ENCODE measurements at places on chromosomes 12 and 14.
A peak's percentile ranks its signal among the peaks of the same experiment; 100 is the strongest.

DNA sequence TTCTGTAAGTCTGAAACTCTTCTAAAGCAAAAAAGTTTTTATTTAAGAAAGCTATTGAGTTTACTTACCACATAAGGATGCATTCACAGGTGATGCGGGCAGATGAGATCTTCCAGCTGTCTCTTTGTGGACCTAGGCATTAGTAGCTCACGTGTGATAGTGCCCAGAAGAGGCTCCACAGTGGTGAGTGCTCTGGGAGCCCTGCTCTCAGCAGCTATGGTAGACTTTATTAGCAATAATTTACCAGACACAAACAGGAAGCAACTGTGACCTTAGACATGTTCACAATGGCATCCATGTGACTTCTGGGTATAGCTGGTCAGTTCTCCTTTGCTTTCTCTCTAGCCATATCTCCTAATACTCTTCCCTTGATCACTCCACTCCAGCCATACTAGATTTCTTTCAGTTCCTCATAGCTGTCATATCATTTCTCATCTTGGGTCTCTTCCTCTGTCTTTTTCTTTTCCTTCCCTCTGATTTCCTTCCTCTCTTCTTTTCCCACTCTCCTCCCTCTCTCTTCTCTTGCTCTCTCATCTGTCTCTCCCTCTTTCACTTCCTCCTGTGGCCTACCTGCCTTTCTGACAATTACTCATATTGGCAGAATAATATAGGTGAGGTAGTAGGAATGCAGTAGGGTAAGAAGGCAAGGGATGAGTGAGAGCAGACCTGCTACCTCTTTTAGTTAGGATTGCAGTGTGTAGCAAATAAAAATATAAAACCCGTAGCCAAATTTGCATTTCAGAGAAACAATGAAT, 75.2 kb upstream of the SCAF11 start:
- DNase-seq, result no peak

GRCh38 chr12:64212119-64212746, 9.9 kb downstream of the KICS2 start:
- DNase-seq, result no peak

- DNase-seq, result no peak
These were observed 48.7 kb upstream of the CNTN1 start for GRCh38 chr12:40643506-40643905.

GRCh38 chr12:55696141-55696540, 11.6 kb downstream of the ITGA7 start:
- no peak for DNase-seq

- no peak for DNase-seq
These were observed 144.0 kb downstream of the ADAMTS20 start for GRCh38 chr12:43407816-43408645.

DNA sequence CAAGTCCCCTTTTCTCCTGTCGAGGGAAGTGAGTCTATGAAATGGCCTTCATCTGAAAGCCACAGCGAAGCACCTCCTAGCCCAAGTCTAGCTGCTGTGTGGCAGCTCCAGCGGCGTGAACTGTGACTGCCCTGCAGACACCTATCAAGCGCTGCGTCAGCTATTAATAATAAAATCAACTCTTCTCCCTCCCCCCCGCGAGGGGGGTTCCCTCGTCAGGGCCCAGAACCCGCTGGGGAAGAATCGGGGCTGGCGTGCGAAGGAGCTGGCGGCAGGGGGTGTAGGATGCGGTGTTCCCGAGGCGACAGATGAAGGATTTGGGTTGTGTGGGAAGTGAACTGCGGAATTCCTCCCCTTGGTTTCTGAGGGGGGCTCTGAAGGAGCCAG, 662 bp upstream of the ATP2A2 start:
- peak; percentile 76 for DNase-seq

GRCh38 chr14:90839024-90839888, 23.0 kb upstream of the TTC7B start:
- DNase-seq, result no peak

GRCh38 chr14:40074169-40074568, 641.9 kb upstream of the FBXO33 start:
- DNase-seq, result no peak

- no peak for DNase-seq
These were observed 106.0 kb downstream of the BRMS1L start for GRCh38 chr14:35932136-35932535.

DNA sequence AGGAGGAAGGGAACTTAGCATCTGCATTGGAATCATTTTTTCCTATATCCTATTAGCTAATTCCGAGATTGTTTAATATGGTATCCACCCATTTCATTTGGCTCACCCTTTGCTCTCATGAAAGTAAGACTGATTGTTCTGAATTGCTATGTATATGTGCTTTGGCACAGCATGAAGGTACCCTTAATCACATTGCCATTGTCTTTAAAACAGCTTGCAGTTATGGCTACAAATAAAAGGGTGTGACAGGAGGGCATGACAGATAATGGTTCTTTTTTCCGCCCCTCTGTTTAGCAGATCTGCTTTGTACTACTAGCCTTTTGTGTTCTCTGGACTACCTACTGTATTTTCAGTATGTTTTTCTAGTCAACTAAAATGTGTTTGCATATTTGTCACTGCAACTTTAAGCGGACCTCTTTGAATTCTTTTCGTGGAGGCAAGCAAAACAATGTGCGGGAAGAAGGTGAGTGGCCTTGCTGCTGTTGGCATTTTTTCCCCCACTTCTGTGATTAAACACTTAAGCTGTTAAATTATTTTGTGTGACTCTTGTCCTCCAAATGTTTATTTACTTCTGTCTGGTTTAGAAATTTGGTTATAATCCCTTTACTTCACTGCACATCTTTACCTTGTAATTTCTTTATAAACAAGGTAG, 35.8 kb downstream of the FBXO34 start:
- no peak for DNase-seq

DNA sequence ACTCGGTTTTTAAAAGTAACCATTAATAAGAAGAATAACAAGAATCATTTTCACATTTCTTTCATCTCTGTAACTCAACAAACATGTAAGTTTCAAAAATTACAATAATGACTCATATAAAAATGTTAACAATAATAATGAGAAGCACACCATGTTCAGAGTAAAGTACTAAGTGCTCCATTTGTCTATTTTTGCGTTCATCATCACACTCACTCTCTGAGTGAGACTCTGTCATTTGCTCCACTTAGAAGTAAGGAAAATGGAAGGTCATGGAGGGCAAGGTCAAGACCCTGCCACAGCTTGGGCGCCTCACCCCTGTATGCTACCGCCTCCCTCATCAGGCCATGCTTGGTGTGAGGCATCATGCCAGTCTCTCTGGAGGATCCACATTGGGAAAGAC, 129.9 kb downstream of the TMEM30B start:
- DNase-seq, result no peak

GRCh38 chr12:43208221-43208620, 343.8 kb downstream of the ADAMTS20 start:
- DNase-seq, result no peak

- DNase-seq, result no peak
These were observed 249.2 kb upstream of the BTG1 start for GRCh38 chr12:92394895-92395294.

GRCh38 chr14:74324931-74325361, 22.2 kb upstream of the ABCD4 start:
- no peak for DNase-seq

DNA sequence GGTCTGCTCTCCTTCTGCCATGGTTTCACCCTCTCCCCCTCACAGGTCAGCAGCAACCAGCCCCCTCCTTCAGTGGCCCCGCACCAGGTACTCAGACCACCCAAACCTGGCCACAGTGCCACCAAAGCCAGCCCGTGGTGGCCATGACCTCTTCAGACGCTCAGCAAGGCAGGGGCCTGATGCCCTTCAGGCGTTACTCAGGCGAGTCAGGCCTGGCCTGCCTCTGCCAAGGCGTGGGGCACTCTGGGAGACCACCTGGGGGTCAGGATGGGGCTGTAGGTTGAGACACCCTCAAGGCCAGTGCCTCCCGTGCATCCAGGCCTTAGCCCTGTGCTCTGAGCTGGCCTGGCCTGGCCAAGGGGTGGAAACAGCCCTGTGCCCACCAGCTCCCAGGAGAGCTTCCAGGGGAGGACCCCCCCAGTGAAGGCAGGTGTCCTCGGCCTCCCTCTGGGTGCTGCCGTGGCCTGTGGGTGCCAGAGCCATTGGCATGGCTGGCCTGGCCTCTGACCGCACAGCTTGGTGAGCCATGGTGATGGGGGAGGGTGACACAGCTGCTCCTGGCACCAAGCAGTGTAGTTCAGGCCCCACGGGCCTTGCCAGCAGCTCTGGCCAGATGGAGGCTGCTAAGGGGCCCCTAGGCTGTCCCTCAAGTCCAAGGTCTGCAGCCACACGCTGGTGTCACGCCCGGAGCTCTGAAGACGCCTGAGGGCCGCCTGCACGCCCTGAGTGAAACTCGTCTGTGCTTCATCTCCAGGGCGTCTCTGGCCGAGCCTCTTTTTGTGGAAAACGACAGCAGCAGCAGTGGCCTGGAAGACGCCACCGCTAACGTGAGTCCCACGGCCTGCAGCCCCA, 15.1 kb downstream of the XRCC3 start:
- peak; percentile 37 for DNase-seq

- DNase-seq, result no peak
These were observed 31.8 kb downstream of the CRADD start for GRCh38 chr12:93708952-93709351.

GRCh38 chr12:23556661-23557060, 392.8 kb downstream of the SOX5 start:
- DNase-seq, result no peak

DNA sequence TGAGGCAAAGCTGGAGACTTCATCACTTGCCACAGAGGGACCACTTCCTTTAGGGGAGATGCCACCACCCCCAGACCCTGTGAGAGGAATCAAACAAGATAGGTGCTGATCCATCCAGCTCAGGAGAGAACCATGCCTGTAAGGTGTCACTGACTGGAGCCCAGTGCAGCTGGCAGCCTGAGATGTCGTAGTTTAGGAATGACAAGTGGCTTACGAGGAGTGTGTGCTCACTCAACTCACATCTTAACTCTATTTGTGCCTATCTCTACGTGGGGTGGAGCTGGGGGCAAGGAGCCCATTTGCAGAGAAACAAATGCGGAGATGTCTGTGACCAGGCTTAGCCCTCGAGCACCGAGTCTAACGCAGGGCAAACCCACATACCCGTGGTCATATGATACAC, 25.8 kb downstream of the CHFR start:
- no peak for DNase-seq

DNA sequence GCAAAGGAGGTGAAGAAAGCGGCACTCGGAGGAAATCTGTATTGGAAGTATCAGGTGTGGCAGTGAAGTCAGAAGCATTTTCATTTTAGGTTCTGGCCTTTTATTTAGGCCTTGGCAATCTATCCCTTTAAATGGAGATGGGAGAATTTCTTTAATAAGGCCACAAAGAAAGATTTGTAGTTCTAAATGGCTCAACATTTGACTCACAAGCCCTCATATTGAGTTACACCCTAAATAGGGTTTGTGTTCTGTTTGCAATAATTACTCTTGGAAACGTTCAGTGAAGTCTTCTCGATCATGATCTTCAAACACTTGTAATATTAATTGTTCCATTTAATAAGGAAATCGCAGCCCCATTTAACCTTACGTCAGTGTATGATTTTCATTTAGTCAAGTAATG, 25.3 kb upstream of the TMEM260 start:
- DNase-seq, result no peak

GRCh38 chr14:24843494-24843893, 206.5 kb downstream of the STXBP6 start:
- no peak for DNase-seq

DNA sequence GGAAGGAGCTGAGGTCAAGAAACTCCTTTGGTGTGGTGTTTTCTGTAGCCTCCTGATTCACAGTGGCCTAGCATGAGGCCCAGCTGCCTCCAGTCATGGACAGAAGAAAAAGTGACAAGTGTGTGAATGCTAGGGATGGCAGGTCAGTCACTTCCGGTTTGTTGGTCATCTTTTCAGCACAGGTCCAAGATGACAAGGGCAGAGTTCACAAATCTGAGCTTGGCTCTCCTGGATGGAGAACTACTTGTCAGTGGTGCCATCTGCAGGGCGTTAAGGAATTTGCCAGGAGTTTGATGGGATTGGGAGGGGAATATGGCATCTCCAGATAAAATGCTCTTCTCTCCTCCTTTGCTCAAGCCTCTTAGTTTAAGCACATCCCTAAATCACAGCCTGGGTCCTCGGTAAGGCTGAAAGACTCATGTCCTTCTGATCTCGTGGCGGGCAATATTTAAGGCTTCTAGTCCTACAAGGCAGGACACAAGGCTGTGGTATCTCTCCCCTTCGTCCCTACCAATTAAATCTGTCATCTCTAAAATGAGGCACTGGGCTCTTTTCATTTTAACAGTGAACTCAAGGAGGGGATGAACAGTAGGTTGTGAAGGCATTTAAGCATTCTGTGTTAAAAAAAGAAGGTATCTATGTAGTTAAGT, 10.0 kb downstream of the TUBA1B start:
- DNase-seq, result peak; percentile 35

DNA sequence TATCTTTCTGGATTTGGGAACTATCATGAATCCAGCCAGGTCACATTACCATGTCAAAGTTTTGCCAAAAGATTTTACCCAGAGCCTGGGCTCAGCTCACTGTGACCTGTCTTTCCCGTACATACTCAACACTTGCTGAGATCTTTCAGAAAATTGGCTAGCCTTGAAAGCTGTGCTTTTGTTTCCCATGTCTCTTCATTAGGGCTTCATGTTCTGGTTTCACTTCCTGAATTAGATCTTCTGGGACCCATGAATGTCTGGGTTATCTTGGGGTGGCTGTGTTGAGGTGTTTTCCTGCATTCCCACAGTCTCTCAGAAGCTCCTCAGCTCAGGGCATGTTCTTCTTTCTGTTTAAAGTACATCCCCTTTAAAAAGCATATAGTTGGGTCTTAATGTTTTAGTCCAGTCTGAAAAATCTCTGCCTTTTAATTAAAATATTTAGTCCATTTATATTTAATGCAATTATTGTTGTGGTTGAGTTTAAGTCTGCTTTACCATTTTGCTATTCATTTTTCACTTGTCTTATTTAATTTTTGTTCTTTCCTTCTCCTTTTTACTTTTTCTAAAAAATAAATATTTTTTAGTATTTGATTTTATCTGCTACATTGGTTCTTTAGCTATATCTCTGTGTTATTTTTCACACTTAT, 242.7 kb downstream of the VRK1 start:
- no peak for DNase-seq

- DNase-seq, result no peak
These were observed 117.8 kb downstream of the PLXNC1 start for GRCh38 chr12:94265966-94266745.

Data from caudate nucleus (tissue), 63 donors.